ENCODE measurements at places on chromosomes 7 and 10.

DNA sequence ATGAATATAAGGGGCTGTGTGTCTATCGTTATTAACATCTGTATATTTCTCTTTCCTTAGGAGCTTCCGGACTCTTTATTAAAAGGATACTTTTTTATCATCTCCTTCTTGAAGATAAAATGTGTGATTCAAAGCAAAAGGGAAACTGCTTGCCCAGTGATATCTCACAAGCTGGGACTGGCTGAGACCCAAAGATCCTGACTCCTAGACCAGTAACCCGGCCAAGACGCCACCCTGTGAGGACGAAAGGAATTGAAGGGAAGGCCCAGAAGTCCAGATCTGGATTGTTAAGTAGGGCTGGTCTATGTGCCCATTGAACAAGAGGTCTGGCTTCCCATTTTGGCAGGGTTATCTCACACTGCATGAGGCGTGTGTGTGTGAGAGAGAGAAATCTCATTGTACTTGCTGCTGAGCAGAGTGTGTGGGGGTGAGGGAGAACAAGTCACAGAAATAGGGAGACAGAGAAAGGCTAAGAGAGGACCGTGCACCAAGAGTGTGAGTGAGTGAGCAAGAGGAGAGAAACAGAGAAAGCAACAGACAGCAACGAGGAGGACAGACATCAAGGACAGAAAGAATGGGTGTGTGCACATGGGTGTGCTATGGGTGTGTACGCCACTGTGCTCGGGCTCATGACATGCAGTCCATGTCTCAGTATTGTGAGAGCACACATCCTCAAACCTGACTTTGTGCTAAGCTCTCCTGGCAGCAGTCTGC lies 75.4 kb downstream of the PLXNA4 start:
- DNase-seq, result no peak

GRCh38 chr7:101094376-101094775 lies 9.1 kb downstream of the TRIM56 start:
- no peak for DNase-seq

- DNase-seq, result no peak
These were observed 32.0 kb upstream of the FERD3L start for GRCh38 chr7:19177269-19177668.

DNA sequence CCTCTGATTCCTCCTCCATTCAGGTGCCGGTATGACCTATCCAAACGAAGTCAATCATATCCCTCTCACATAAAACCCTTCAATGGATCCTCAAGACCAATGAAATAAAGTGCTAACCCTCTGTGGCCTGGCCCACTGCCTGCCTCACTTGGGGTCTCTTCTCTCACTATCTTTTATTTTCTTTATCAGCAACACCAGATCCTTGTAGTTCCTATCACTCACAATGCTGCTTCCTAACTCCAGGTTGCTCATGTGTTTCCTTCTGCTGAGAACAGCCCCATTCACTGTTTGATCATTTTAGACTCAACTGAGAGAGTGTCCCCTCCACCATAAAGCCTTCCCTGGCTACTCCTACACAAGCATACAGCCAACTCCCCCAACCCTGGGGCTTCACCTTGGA lies 180.6 kb downstream of the DOCK4 start:
- no peak for DNase-seq

DNA sequence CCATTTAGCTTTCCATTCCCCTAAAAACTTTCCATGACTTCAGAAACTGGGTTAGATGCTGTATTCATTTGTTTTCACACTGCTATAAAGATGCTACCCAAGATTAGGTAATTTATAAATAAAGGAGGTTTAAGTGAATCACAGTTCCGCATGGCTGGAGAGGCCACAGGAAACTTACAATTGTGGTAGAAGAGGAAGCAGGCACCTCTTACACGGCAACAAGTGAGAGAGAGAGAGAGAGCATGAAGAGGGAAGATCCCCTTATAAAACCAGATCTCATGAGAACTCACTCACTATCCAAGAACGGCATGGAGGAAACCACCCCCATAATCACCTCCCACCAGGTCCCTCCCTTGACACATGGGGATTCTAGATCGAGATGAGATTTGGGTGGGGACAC lies 336.8 kb downstream of the TFEC start:
- DNase-seq, result no peak

- DNase-seq, result peak; percentile 13
These were observed 38.6 kb downstream of the CLRN3 start for GRCh38 chr10:127853868-127854768.

- DNase-seq, result no peak
These were observed 30.1 kb downstream of the INSIG1 start for GRCh38 chr7:155327590-155328320.

DNA sequence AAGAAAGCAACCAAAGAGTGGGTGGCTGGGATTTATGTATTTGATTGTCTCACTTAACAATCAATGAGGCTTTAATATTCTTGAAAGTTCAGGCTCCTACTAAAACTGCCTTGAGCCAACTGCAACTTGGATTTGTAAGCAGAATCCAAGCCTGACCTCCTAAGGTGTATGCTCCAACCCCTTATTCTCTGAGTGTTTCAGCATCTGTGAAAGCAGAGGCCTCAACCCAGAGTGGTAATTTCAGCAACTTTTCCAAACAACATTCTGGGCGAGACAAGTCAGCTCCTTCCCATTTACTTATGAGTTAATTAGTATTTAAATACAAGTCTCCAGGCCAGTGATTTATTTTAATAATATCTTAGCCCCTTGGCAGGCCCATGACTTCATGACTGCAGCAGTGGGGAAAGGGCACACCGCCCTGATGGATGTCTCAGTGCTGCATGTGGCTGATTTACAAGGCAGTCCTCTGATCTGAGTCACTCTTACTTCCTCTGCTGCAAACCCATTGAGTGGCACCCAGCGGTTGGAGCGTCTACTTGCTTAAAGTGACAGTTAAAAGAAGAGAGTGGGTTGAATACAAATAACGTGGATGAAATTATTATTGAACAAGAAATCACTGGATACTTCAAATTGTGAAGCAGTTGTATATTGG lies 209.1 kb downstream of the TRIL start:
- peak; percentile 1 for DNase-seq

DNA sequence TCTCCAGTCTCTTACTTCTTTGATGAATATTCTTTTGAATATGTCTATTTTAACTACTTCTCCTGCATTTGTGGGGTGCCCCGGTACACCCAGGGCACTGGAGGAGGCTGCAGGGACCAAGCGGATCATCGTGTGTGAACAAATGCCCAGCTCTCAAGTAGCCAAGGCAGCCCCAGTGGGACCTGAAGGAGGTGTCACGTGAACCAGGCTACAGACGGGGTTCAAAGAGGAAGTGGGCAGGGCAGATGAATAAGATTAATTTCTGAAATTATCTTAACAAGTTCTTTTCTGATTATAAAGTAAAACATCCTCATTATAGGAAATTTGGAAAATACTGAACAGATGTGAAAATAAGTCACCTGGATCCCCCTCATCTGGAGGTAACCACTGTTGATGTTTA lies 78.4 kb upstream of the DUSP5 start:
- DNase-seq, result no peak

DNA sequence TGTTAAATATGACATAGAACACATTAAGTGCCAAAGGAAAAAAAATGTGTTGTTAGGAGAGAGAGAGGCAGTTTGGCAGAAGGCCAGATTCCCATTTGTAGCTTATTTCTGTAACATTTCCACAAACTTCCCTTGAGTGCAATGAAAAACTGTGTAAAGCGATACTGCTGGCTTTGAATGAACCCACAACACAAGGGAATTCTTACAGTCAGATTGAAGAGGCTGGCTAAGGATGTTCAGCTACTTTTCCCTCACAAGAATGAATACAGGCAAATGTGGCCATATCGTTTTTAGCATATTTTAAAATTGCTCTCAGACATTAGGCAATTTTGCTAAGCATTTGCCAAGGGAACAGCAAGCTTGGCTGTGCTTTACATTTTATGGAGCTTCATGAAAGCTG lies 614.1 kb upstream of the FZD8 start:
- DNase-seq, result no peak

GRCh38 chr7:131878777-131879176 lies 322.3 kb upstream of the PODXL start:
- DNase-seq, result no peak

DNA sequence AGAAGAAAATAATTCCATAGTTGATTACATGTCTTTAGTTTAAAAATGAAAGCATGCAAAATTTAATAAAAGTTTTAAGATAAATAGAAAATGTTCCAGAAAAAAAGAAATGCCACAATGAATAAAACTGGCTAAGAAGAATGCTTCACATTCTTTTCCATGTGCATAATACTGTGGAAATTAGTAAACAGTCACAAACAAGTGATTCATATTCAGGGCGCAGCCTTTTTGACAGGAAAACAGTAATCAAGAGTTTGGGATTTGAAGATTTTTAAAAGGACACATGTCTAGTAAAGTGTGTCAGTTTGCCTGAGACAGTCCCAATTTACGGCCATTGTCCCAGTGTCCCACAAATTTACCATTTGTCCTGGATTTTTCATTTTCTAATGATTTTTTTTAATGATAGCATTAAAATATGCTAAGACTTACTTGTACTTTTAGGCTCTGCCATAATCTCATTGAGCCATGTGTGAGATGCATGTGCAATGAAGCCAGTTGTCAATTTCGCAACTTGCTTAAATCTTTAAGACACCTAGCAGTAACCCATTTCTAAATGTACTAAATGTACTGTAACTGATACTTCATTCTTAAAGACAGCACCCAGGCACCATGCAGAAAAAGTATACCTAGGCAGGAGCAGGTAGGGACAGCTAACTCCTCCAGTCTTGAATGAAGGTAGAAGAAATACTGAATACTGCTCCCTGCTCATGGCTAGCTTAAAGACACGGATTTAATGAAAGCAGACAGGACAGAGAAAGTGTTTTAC lies 46.9 kb downstream of the ZNF438 start:
- no peak for DNase-seq

GRCh38 chr7:23276376-23276775 lies 22.8 kb upstream of the MALSU1 start:
- no peak for DNase-seq

Measured in CD8-positive, alpha-beta memory T cell (primary cell).